AG08395 (cell line): ENCODE measurements at places on chromosomes 5 and 9.

DNA sequence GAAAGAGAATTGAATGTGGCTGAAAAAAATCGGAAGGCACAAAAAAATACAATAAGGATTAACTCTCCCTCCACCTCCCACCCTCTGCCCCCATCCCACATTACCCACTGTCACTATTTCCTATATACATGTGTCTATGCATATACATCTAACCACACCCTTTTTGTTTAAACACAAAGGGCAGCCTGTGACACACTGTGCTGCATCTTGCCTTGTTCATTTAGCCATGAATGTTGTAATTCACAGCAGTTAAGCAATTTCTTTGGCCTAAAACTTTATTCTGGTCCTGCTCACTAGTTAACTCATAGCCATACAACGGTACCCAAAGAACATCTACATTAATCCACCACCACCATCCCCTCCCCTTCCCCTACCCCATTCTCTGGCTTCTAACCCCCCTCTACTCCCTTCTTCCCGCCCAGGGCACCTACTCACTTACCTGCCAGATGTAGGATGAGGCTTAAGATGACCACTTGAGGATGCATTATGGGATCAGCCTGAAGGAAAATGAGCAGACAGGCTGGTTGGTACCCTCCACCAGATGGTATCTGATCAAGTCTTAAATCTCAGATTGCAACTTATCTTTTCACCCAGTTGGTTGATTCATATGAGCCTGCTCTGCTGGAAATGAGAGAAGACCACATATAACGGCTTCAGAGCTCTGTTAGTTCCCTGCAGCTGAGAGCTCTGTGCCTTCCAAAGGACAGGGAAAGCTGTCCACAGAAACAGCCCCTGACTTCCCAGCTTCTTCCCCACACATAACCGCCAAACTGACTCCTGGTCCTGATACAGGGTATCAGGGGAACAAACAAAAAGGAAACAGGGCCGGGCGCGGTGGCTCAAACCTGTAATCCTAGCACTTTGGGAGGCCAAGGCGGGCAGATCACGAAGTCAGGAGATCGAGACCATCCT, 1.2 kb downstream of the HAVCR1 start:
- no peak for DNase-seq

DNA sequence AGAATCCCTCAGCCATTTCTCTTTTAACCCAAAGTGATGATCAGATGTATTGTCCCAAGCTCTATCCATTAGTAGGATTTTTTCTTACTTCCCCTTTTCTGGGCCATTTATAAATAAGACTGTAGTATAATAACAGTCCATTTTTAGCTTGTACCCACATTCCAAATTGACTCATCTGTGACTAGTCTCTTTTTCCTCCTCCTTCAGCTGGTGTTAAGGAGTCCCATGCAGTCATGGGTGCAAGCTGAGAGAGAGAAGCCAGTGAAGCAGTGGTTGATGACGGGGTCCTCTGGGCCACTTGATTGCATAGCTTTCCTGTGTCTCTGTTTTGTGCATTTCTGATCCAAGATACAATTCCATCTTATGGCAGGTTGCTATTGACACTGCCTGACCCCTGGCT, 476.0 kb upstream of the CD180 start:
- peak; percentile 44 for DNase-seq

DNA sequence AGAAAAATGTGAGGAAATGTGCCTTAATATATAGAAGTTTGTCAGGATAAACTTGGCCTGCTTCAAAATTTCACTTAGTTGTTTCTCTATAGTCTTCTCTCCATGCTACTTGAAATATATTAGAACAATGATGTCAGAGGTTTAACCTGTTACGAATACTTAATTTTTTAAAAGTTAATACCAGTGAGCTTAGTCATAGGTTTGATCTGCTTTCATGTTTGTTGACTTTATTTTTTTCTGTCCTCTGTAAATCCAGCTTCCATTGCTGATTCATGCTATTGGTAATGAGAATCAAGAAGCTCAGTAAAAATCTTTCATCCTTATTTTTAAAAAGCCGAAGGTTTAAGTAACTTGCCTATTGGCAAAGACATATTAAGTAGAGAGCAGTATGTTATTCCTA, 27.9 kb downstream of the BDP1 start:
- peak; percentile 28 for DNase-seq

DNA sequence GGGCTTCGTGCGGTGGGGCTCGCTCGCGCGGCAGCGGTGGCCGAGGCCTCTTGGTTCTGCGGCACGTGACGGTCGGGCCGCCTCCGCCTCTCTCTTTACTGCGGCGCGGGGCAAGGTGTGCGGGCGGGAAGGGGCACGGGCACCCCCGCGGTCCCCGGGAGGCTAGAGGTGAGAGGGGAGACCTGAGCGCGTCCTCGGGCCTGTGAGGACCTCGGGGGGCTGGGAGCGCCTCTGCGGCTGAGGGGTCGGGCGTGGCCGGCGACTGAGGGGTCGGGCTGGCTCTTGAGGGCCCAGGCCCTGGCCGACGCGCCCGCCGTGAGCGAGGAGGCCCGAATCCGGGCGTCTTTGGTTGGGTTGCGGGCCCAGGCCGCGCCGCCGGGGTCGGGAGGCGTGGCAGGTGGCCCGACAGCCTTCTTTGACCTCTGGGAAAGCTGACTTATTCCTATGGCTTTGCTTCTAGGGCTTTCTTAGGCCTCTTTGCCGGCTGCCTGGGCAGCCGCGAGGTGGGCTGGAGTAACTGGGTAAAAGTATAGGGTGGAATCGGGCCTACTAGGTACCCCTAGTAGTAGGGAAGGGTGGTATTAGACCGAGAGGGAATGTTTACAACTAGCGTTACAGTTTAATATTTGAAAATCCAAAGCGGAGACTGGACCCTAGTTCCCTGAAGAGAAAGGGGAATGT, at the start of gene CANX:
CANX (plus strand) TSS at position 33 of the 681 bp plus-strand sequence. CDS start 6,715 bp downstream, outside the sequence.
- DNase-seq, result peak; percentile 39

DNA sequence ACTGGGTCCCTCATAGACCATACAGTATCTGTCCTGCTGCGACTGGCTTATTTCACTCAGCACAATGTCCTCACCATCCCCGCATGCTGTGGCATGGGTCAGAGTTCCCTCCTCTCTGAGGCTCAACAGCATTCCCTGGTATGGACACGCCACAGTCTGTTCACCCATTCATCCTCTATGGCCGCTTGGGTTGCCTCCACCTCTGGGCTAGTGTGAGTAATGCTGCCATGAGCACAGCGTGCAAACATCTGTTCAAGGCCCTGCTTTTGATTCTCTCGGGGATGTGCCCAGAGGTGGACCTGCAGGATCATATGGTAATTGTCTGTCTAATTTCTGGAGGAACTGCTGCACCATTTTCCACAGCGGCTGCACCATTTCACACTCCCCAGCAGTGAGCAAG, 5.5 kb upstream of the FBP2 start:
- no peak for DNase-seq

DNA sequence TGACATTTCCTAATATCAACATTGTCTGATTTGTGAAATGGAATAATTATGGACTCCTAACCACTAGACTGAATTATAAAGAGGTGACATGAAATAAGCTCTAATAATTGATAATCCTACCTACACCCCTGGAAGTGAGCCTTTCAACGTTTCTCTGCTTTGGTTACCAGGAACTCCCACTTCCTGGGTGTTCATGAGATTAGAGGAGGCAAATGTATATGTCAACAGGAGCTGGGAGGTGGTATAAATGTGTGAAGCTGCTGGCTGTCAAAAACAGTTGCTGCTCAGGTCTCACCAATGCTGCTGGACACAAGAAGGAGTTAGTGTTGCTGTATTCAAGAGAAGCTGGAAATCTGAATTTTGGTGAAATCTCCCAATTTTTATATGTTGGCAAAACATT, 96.8 kb downstream of the CAMK4 start:
- no peak for DNase-seq
